Smooth muscle cell of bladder (primary cell): ENCODE measurements at places on chromosomes 2 and 18. TPM values are rescaled to one million over a fixed set of nuclear protein-coding genes. Genes with fewer than 3 reads are reported as not detected.

Gene CRYGD
- not detected in 2 replicates for total RNA-seq

Gene ASXL2
- 4.3 and 4.6 TPM in 2 replicates for total RNA-seq

Gene TPO
- not detected in 2 replicates for total RNA-seq

Gene DSG1
- total RNA-seq = not detected in 2 replicates

Gene PRSS56
- not detected in 2 replicates for total RNA-seq

Gene DYSF
- 0.14 and 0.65 TPM in 2 replicates for total RNA-seq

Gene MAPK4
- 0.09 TPM in 1 of 2 replicates, not detected in the other for total RNA-seq

Gene KCNS3
- 0.43 and 3.0 TPM in 2 replicates for total RNA-seq

Gene ALLC
- total RNA-seq = not detected in 2 replicates

Gene MRPL30
- total RNA-seq = 28.4 and 38.1 TPM in 2 replicates

Gene TMEM200C
- 0.14 and 0.74 TPM in 2 replicates for total RNA-seq

Gene AQP4
- not detected in 2 replicates for total RNA-seq

Gene MYL1
- total RNA-seq = not detected in 2 replicates

Gene ATP6V1C2
- under 0.01 TPM in 1 of 2 replicates, not detected in the other for total RNA-seq

Gene FNDC4
- total RNA-seq = 11.9 and 14.0 TPM in 2 replicates
